ENCODE measurements at places on chromosomes 5 and 9.
A peak's percentile ranks its signal among the peaks of the same experiment; 100 is the strongest.

DNA sequence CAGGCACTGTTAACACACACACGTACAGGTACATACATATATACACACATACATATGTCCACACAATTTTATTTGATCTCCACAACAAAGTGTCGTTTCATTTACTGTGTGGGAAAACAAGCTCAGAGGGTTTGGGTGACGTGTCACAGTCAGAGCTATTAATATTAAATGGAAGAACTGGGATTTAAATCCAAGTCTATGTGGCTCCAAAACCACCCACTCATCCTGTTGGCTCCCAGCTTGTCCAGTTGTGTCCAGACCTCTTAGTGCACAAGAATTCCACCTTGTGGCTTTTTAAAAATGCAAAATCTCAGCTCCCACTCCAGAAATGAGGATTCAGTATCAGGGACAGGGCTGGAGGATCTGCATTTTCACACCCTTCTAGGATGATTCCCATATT lies 52.3 kb upstream of the PTPDC1 start:
- DNase-seq, result no peak

- DNase-seq, result no peak
Measured at GRCh38 chr5:1414311-1415058, 30.8 kb downstream of the SLC6A3 start.

GRCh38 chr5:9655641-9656040 lies 25.5 kb upstream of the TAS2R1 start:
- no peak for DNase-seq

GRCh38 chr5:148455185-148455584 lies 71.4 kb downstream of the FBXO38 start:
- DNase-seq, result no peak

- DNase-seq, result no peak
Measured at GRCh38 chr5:126562823-126563222, 32.2 kb downstream of the ALDH7A1 start.

DNA sequence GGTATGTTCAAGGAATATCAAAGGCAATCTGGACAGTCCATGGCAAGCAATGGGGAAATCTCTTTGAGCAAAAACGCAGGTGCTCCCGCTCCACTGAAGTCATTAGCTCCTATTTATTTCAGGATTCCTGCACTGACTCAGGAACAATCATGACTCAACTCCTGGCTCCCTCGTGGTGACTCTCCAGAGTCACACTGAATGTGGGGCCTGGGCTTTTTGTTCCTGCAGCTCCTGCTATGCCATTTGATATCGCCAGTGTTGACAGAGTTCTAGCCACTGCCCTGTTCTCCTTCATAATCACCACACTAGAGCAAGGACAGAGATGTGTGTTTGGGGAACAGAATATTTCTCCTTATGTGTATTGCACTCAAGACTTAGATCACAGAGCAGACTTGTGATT lies 187.2 kb upstream of the ZNF462 start:
- DNase-seq, result no peak

GRCh38 chr5:6557807-6558575 lies 74.9 kb downstream of the NSUN2 start:
- no peak for DNase-seq

DNA sequence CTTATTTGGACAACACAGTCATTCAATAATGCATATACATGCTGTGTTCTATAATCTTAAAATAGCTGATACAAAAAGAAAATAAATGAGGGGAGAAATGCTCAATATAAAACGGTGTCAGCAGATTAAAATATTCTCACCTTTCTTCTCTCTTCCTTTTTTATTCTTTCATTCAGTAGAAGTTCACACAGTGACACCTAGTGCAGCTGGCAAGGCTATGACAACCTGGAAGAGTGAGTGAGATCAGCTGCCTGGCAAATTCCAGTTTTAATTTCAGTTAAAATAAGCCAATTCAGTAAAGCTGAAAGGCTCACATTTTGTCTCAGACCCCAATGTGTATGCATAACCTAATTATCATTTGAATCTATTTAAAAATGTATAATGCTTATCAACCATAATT lies 150.3 kb downstream of the RASEF start:
- DNase-seq, result no peak

DNA sequence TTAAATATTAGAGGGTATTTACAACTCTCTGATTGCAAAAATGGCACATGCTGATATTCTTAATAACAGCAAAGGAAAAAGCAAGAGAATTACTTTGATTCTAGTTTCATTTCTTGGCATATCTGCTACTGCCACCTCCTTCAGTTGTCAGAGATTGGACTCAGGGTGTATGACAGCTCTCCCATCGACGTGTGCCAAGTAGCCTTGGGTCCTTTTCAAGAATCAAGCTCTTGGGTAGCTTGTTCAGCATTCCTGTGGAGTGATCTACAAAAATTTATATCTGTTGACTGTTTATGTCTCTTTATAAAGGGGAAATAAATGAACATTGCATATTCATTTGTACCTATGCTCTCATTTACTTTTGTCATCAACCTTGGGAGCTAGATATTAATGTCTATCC lies 315.6 kb downstream of the PRR16 start:
- DNase-seq, result no peak

DNA sequence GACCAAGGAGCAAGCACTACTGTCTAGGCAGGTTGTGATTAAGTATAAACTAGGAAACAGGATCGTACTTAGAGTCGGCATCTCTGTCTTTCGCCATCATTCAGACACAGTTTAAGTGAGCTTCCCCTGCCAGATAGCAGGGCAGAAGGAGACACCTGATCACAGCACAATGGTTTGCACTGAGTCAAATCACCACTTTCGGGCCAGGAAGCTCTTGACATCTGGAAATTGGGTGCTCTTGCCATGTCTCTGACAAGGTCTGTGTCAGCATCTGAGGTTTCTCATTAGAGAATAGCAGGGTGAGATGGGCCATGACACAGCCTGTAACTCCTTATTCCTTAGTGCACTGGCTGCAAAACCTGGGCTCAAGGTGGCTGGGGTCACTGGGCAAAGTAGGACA lies 8.3 kb downstream of the ADRB2 start:
- DNase-seq, result no peak

GRCh38 chr5:59182760-59183159 lies 599.9 kb downstream of the RAB3C start:
- DNase-seq, result no peak

GRCh38 chr5:83510260-83510659 lies 38.7 kb downstream of the VCAN start:
- no peak for DNase-seq

DNA sequence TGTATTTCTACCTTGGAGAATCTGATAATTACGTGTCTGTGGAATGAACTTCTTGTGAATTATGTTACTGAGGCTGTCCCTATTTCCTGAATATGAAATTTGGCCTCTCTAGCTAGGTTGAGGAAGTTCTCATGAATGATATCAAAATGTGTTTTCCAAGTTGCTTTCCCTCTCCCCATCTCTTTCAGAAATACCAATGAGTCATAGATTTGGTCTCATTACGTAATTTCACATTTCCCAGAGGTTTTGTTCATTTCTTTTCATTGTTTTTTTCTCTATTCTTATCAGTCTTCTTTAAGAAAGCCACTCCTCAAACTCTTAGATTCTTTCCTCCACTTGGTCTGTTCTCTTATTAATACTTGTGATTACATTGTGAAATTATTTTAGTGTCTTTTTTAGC lies 923.8 kb upstream of the CDH9 start:
- DNase-seq, result peak; percentile 53

DNA sequence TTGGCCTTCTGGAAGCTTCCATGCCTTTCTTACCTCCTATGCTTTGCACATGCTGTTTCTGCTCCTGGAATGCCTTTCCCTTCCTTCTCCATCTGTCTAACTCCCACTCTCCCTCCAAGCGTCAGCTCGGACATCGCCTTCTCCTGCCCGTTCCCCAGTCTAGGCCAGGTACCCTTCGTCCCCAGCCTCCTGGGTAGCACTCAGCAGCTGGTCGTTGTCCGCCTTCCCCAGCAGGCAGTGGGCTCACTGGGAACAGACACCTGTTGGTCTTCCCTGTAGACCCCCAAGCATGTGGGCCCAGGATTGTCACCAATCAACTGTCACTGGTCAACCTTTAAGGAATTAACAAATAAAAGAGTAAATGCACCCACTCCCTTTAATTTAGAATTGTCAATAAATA lies 202.2 kb downstream of the RGS3 start:
- DNase-seq, result no peak

DNA sequence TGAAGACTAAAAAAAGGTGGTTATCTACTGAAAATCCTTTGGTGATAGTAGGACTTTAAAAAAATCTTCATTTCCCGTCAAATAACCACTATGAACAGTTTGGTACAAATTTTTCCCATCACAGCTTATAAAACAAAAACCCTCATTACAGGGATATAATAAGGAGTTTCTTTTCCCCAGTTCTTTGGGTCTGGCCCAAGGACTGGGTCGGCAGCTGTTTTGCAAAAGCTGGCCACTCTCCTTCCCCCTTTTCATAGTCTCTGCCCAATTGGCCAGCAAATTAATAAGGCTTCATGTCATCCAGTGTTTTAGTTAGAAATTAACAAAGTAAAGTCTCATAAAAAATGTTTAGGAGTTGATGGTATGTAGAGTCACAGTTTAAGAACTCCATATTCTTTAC lies 47.0 kb upstream of the PDE8B start:
- no peak for DNase-seq

GRCh38 chr5:156991714-156992113 lies 28.7 kb upstream of the TIMD4 start:
- DNase-seq, result no peak

DNA sequence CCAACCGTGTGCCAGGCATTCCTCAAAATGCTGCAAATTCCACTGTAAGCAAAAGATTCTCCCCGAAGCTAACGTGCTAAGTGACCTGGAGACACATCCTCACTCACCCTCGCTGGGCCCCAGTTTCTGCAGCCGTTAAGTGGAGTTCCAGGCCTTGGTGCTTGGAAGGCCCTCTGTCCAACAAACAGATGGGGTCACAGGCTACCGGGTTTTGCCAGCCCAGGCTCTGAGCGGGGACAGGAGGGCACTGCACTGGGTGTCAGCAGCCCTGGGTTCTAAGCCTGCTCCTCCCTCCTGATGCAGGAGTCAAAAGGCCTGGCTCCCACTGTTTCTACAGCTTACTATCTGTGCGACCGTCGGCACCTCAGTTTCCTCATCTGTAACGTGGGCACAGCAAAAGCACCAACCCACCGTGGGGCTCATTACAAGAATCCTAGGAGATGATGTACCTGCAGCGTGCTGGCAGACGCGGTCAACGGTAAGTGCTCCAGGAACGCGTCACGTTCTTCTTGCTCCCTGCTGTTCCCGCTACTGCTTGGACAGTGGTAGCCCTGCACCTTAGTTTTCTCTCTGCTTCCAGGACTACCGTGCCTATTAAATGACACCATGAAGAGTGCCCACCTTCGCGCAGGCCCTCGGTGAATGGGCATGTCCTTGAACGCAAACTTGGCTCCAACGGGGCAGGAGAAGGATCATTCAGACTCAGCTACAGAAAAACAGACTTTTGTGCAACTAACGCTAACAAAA lies 84.8 kb downstream of the ADAMTS2 start:
- DNase-seq, result no peak

DNA sequence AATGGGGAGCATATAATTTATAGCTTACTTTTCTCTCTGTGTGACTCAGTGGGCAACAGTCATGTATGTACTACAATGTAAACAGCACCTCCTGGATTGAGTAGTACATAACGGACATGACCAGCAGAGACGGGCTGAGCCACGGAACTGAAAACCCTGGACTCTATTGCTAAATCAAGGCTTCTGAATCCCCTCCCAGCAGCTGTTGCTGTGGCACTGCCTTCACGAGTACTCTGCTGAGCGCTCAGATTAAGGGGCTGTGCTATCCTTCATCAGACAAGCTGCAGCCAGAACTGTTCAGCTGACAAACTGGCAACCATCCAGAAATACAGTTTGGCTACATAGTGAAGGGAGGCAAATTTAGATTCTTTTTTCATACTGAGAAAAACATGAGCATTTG lies 131.3 kb upstream of the CCDC180 start:
- DNase-seq, result no peak

DNA sequence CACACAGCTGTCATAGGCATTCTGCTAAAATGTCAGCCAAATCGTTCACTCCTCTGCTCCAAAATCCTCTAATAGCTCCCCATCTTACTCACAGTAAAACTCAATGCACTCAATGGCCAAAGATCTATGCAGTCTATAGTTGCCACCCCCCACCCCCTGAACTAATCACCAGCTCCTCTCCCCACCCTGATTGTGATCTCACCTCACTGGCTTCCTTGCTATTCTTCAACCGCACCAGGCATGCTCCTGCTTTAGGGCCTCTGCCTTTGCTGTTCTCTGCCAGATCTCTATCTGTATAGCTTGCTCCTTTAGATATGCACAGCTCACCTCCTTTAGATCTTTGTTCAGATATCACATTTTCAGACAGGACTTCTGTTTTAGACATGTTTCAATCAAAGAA lies 33.2 kb upstream of the SNX2 start:
- DNase-seq, result no peak

- no peak for DNase-seq
Measured at GRCh38 chr5:75439276-75439675, 72.2 kb downstream of the CERT1 start.

- no peak for DNase-seq
Measured at GRCh38 chr9:23841304-23841703, 15.3 kb upstream of the ELAVL2 start.

DNA sequence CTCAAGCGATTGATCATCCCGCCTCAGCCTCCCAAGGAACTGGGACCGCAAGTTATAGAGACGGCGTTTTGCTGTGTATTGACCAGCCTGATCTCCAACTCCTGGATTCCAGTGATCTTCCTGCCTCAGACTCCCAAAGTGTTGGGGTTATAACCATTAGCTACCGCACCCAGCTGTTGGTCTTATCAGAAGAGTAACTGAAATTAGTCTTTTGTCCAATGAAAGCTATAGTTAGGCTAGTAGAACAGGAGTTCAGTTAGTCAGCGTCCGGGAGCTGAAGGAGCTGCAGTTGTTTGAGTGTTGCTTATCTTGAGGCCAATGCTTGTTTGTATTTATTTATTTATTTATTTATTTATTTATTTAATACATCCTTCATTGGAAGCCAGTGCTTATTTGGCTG lies 3.2 kb upstream of the MIGA2 start:
- DNase-seq, result no peak

GRCh38 chr9:137423514-137424291 lies 510 bp downstream of the NOXA1 start:
- DNase-seq, result no peak

DNA sequence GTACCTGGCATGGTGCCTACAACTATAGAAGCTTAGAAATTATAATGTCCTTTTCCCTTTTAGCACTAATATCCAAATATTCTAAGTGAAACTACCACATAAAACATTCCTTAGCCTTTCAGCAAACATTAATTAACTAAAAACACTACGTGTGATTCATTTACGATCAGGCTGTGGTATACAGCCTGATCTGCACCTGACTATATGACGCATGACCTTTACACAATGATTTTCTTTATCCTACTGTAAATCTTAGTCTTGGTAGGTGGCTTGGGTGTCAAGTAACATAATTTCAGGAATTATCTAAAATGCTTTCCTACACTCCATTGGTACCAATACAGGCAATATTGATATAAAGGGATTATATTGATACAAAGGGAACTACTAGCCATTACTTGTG lies 686.7 kb downstream of the DTWD2 start:
- no peak for DNase-seq

GRCh38 chr9:114037961-114038723 lies 40.0 kb downstream of the AMBP start:
- no peak for DNase-seq
